Upper lobe of left lung (tissue), 6 donors: ENCODE measurements at places on chromosomes 7 and 10. TPM values are rescaled to one million over a fixed set of nuclear protein-coding genes. Genes with fewer than 3 reads are reported as not detected.
A peak's percentile ranks its signal among the peaks of the same experiment; 100 is the strongest.

The KCP gene
- total RNA-seq: 2.1 TPM

The CH25H gene
- total RNA-seq: 4.6 TPM

The KEL gene
- total RNA-seq: not detected

The AZGP1 gene
- total RNA-seq: 35.6 TPM

The PCGF6 gene
- 7.0 TPM for total RNA-seq

DNA sequence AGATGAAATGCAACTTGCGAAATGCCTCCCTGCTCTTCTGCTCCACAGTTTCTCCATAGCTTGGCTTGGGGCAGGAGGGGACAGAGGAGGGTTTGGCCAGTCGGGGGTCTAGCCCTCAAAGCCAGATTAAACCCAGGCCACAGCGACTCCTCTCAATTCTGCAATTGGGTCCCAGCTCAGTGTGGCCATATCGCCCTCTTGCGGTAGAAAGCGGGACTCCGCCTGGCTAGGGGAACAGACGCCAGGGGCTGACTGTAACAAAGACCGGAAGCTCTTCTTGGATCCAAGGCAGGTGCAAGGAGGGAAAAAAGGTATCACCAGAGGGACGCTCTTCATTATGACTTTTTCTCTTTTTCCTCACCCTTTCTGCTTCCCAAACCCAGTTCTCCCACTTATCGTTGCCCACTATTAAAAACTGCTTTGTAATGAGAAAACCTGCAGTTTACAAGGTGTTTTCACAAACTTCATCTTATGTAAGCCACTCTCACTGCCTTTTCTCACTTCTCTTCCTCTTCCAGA, 36.6 kb upstream of the TNPO3 start:
- no peak for DNase-seq

DNA sequence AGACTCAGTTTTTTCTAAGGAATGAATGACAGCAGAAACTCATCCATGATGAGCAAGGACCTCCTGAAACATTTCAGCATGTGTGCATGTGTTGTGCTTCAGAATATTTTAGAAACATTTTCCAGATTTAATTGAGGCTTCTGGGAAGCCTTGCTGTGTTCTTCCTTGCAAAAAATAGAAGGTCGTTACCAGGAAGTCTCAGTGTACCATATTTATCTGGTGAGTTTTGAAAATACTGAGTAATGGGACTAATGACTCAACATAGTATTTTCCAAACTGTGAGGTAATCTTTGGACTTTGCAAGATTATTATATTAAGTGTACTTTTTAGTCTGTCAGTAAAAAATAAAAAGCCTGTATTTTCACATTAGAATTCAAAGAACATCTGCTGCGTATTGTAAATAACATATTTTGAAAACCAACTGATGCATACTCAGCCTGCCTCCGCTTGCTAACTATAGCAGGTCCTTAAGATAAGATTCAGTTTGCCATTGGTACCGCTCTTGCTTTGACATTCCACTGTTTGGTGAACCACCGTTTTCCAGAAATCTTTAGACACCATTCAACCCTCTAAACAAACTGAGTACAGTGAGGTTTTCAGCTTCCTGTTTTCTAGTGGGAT, 739.6 kb upstream of the GALNT17 start:
- no peak for DNase-seq

GRCh38 chr7:117012284-117012683, 59.0 kb downstream of the ST7 start:
- DNase-seq: no peak

- DNase-seq: peak; percentile 75
Measured at GRCh38 chr7:26329520-26330255, 38.0 kb downstream of the SNX10 start.

DNA sequence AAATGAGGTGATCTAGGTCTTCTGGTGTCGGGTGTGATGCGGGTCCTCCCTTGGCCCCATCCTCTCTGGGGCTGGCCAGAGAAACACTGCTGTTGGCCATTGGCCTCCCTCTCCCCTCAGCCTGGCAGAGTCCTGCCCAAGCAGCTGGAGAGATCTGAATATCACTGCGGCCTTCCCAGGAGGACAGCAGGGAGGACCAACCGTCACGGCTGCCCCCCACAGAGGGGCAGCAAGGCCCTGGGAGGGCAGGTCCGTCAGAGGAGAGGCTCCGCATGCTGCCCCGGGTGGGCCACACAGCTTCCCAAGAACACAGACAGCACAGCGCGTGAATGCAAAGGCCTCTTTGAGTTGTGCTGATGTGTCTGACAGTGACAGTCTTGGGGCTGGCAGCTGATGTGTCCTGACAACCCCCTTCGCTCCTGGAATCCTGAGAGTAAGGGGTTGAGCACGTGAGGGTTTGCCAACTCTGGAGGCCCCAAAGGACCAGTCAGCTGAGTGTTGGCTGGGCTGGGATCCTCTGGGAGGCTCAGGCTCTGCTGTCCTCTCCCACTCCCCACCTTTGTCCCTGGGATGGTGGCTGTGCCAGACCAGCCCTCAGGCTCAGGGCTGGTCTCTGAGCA, 132.5 kb upstream of the UNC5B start:
- DNase-seq: no peak

- no peak for DNase-seq
Measured at GRCh38 chr10:122498521-122498920, 37.2 kb downstream of the HTRA1 start.

DNA sequence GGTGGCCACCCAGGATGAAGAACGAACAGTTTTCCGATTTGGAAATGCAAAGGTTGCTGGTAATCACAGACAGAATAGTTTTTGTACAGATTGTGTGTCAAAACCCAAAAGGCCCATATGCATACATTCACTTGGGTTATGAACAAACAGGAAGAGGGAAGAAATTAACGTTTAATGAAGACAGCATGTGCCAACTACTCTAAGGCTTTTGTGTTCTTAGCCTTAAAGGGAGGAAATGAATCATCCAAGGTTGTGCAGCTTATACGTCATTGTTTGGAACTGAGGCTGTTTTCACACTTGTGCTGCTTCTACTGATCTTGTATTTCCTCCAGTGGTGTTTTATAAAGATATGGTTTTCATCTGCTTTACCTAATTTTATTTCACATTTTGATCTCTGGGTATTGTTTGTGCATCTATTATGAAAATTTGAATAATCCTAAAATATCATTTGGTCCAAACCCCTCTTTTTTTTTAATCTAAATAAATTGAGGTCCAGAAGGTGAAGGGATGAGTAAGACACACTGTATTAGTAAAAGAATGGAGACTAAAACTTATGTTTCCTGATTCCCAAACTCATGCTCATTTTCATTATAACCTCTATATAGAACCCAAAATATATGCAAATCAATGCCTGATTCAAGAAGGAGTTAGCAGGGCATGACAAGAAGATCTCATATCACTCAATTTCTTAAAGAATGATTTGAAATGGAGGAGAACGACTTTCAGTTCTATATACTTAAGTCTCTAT, 373.1 kb downstream of the THSD7A start:
- no peak for DNase-seq

- no peak for DNase-seq
Measured at GRCh38 chr10:112826018-112826697, 123.9 kb upstream of the TCF7L2 start.
